Sigmoid colon (tissue), 7 donors: ENCODE measurements at places on chromosomes 13 and 19. TPM values are rescaled to one million over a fixed set of nuclear protein-coding genes. Genes with fewer than 3 reads are reported as not detected.

Gene DPRX
- total RNA-seq, result not detected

Gene ZNF486
- total RNA-seq, result 3.6 TPM

Gene NLRP9
- total RNA-seq, result not detected

Gene SMIM24
- not detected for total RNA-seq

Gene AMER2
- total RNA-seq, result 1.1 TPM

Gene MED26
- total RNA-seq, result 5.3 TPM

Gene MYO16
- not detected for total RNA-seq

Gene MISP3
- total RNA-seq, result 1.7 TPM
